ENCODE measurements at places on chromosomes 13 and 19.

GRCh38 chr13:62932256-62932883, 1516.7 kb upstream of the PCDH20 start:
- DNase-seq = no peak

- no peak for DNase-seq
Measured at GRCh38 chr13:40376867-40377535, 289.4 kb downstream of the FOXO1 start.

- DNase-seq = no peak
Measured at GRCh38 chr13:44140888-44141724, 232.5 kb upstream of the SERP2 start.

DNA sequence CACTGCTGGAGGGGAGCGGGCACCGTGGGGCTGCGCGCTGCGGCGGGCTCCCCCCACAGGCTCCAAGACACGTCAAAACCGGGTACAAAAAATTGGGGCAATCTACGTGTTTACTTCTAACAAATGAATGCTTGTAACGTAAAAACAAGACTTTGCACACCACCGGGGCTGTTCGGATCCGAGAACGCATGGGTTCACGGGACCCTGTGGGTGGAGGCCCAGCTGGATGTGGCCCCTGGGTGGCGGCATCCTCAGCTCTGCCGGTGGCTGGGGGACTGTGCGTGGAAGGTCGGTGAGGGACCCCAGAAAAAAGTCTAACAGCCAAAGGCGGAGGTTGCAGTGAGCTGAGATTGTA, 10.3 kb upstream of the SLC7A10 start:
- DNase-seq = no peak

DNA sequence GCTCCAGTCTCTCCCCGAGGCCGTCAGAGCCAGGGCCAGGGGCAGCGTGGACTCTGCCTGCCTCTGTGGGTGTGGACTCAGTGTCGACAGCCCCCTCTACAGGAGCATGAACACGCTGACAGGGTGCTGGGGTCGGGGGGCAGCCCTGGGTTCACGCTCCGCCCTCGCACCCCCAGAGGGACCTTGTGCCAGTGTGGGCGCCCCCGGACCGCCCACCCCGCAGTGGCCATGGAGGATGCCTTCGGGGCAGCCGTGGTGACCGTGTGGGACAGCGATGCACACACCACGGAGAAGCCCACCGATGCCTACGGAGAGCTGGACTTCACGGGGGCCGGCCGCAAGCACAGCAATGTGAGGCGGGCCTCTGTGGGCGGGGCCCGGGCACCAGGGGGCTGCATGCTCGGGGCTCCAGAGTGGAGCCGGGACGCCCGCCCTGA, 8.3 kb downstream of the TRPM4 start:
- DNase-seq = no peak

DNA sequence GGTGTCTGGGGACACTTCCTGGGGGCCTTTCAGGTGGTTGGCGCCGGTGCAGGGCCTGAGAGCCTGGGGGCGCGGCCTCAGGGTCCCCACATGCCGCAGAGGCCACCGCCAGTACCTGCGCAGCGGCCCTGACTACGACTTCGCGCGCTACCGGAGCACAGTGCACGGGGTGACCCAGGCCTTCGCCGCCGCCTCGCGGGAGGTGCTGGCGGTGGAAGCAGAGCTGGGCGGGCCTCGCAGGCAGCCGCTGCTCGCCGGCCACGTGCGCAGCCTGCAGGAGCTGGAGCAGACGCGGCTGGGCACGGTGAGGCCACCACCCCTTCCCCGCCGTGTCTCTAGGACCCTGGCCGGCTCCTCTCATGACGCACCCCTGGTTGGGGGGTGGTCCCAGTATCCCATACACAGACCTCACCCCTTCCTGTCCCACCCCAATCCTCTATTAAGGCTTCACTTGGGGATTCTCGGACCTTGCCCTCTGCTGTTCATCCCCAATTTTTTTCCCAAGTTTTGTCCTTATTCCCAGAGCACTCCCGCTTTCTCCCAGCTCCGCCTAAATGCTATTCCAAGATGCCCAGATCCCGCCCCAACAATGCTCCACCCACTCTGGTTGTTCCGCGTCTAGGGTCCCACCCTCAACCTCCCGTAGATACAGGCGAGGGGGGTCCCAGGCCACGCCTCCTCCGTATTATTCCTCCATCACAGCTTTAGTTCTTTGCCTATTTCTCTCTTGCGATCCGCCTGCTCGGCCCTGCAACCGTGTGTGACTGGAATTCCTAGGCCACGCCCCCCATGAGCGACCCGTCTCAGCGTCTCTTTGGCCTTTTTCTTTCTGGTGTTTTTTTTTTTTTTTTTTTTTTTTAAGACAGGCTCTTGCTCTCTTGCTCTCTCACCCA, 1.0 kb downstream of the REX1BD start:
- DNase-seq = peak; percentile 90

DNA sequence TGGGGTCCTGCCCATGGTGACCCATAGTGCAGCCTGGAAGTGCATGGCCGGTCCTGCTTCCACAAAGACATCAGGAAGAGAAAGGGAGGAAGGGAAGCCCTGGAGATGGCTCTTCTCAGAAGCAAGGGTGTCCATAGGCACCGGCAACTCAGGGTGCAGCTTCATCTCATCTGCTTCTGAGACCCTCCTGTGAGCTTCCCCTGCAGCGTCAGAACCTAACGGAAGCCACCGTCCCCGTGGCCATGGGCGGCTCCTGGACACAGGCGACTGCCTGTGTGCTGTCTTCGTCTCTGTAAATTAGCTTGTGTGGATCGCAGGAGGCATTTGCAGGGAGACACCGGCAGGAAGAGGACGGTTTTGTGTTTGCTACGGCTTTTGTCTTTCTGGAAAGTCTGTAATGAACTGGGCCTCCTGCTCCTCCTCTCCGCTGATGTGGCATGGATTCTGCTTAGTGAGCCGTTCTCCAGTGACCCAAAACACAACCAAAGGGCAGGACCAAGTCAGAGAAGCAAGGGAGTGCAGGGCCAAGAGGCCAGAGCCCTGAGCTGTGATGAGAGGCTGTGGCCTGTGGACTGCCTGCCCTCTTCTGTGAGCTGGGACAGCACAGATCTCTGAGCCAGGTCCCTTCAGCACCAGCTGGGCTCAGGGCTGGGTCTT, 2.5 kb downstream of the ATP4B start:
- no peak for DNase-seq

DNA sequence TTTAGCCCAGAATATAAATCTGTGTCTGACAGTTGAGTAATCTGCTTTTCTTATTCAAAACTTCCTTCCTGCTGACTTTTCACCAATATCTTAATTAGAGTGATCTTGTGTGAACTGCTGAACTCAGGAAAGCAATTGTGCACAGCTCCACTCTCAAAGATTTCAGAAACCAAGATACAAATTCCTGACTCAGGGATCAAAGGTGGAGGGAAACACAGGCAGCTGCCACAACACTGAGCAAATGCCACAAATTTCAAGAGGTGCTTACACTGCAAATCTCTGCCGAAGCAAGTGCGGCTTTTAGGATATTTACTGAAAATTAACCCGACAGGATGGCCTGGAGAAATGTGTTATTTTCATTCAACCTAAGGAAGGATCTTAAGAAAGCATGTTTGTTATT, 111.4 kb downstream of the STOML3 start:
- DNase-seq = no peak

GRCh38 chr13:100526318-100527000, 62.1 kb downstream of the GGACT start:
- DNase-seq = no peak

- no peak for DNase-seq
Measured at GRCh38 chr13:40428354-40428753, 238.1 kb downstream of the FOXO1 start.

GRCh38 chr13:110218581-110219201, 88.3 kb downstream of the COL4A1 start:
- no peak for DNase-seq

- DNase-seq = no peak
Measured at GRCh38 chr19:52648336-52649016, 10.3 kb upstream of the ZNF83 start.

DNA sequence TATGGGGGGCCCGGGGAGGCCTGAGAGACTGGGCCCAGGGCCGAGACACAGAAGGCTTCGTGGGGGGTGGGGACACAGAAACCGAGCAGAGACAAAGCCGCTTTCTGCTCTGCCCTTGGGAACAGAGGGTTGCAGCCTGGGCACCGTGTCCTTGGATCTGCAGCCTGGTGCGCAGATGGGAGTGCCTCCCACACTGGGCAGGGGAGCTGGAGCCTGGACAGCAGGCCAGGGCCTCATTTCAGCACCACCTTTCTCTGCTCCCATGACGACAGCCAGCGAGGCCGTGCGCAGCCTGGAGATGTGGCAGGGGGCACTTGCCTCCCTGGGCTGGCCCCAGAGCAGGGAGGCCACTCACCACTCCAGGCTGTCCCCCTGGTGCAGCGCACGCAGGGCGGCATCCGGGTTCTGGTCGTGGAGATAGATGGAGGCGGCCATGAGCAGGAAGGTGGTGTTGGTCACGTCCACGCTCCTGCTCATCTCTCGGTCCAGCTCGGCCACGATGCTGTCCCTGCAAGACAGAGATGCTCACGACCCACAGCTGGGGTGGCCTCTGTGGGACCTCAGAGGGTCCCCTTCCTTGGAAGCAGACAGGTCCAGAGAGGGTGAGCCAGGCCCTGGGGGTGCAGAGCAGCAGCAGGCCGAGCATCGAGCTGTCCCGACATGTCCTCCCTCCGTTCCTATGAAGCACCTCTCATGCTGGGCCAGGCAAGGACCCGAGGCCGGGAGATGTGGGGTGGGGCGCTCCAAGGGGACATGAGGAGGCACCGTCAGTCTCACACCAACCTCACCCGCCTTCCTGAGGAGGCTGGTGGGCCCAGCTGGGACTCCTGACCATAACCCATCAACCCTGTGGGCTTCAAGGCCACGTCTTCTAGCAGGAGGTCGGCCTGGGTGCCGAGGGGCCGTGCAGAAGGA, 10.9 kb upstream of the CERS1 start:
- peak; percentile 38 for DNase-seq

DNA sequence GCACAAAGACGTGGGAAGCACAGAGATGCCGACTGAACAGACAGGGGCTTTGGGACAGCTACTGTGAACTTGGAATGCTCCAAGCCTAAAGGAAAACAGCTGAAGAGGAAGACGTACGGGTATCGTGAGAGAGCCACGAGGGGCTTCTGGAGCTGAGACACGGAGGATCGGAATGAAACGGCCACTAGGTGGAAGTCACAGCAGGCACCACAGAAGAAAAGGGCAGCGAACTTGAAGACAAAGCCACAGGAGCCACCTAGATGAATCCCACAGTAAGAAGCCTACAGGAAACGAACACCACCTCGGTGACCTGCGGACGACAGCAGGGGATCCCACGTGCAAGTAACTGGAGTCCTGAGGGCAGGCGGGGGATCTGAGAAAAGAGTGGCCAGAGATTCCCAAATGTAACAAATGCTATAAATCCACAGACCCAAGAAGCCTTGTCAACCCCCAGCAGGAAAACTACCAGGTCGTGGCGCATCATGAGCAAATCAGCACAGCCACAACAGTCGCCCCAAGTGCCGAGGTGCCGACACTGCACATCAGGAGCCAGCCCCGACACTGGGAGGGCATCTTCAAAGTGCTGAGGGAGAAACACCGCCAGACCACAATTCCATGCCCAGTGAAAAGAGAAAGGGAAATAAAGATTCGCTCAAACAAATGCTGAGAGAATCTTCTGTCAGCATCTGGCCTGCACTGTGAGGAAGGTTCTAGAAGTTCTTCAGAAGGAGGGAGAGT, 39.3 kb upstream of the ISYNA1 start:
- DNase-seq = no peak

GRCh38 chr19:29529646-29530539, 4.1 kb downstream of the VSTM2B start:
- DNase-seq = peak; percentile 62

GRCh38 chr19:38879400-38879751, 1.3 kb upstream of the RINL start:
- no peak for DNase-seq

DNA sequence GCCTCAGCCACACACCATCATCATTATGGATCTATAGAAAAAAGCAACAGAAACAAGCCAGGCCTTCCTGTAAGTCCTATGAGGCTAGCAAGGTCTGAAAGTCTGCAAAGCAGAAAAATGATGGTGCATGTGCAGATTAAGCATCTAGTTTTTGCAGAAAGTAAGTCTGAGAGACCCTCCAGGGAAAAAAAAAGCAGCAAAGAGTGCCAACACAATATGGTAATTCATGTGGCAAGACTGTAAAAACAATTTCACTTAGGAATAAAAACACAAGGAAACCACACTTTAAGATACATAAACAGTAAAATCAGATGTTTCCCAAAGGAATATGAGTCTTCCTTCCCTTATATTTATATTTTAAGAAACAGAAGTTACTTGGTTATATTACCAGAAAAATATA, 112.3 kb upstream of the FBXL3 start:
- DNase-seq = no peak

All from aorta (tissue), 5 donors.